ENCODE measurements at places on chromosomes 6 and 20.

DNA sequence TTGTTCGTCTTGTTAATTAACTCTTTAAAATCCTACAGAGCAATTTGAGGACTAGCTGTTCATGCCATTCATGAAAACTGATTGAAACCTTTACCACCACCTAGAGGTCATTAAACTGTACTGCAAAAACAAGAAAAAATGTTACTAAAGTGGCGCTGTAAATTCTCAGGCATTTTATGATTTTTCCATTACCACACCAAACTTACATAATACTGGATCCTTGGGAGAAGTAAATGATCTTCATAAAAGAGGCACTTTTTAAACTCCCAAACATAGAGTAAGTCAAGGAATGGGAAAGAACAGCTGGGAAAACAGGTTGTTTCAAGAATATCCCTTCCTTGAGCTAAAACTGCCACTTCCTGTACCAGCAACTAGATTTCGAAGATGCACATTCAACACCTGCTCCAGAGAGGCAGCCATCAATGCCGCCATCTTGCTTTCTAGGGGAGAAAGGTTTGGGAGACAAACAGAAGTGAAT, 54.3 kb downstream of the MYLIP start:
- no peak for DNase-seq

DNA sequence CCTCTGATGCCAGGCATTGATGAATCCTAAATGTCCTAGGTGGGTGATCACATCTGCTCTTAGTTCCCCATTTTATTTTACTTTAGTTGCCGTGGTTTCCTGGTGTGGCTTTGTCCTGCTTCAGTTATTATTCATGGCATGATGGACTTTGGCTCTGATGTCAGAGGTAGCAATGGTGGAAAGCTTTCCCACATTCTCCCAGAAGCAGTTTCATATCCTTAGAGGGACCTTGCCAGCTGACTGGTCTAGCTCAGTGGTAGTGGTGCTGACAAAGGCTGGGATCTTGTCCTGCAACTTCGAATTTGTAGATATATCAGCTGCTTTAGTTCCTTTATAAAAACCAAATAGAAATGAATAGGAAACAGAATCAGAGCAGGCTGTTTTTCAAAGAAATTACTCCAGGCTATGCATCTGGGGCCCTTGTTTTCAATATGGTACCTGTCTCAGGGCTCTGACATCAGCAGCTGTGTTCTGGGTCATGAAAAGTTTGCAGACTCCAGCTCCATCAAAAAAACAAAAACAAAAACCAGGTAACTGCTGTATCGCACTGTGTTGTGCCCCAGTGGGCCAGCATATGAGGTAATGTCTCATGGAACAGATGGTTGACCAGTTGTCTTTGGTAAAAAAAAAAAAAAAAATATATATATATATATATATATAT, 133.7 kb downstream of the PLCB4 start:
- no peak for DNase-seq

DNA sequence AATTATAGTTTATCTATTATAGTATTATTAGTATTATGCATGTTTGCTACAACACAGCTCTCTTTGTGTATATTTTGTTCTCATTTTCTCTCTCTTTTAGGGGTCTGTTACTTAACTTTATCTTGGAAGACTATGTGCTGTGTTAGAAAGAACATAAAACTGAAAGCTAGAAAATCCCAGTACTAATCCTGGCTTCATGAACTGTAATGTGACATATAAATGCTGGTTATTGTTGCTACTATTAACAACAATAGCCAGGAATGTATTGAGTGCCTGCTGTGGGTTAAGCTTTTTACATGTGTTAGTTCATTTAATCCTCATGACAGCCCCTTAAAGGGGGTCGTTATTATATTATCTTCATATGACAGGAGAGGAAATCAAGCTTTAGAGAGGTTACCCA, 170.0 kb upstream of the DTNBP1 start:
- no peak for DNase-seq

DNA sequence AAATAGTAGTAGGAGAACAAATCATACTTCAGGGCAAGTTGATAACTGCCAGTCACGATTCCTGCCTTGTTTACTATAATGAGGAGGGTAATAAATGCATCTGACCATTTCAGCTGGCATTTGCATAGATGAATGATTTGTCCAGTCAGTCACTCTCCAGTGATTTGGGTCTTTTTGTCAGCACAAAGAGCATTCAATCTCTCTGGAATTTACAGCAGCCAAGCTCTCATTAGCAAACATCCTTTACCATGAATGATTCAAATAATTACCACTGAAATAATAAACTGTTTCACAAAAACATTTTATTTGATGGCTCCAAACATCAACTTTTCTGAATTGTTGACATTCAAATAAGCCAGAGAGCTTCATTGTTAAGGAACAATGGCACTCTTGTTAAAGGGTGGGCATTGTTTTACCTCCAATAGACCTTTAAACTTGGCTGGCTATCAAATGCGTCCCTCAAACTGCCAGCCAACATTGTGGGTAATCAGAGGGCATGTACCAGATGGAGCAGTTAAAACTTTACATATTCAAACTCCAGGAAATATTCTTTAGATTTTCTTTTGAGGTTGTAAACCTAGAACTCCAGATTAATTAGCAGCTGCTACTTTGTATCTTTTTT, 30.0 kb upstream of the FBXL4 start:
- DNase-seq, result peak; percentile 74

- peak; percentile 71 for DNase-seq
Measured at GRCh38 chr6:25601800-25602673, 50.0 kb upstream of the SCGN start.

DNA sequence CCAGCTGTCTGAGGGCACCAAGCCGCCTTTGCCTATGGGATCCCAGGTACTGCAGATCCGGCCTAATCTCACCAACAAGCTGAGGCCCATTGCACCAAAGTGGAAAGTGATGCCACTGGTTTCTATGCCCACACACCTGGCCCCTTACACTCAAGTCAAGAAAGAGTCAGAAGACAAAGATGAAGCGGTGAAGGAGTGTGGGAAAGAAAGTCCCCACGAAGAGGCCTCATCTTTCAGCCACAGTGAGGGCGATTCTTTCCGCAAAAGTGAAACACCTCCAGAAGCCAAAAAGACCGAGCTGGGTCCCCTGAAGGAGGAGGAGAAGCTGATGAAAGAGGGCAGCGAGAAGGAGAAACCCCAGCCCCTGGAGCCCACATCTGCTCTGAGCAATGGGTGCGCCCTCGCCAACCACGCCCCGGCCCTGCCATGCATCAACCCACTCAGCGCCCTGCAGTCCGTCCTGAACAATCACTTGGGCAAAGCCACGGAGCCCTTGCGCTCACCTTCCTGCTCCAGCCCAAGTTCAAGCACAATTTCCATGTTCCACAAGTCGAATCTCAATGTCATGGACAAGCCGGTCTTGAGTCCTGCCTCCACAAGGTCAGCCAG, 283.0 kb downstream of the TSHZ2 start:
- DNase-seq, result no peak

- DNase-seq, result no peak
Measured at GRCh38 chr6:77492530-77492929, 29.2 kb upstream of the HTR1B start.

DNA sequence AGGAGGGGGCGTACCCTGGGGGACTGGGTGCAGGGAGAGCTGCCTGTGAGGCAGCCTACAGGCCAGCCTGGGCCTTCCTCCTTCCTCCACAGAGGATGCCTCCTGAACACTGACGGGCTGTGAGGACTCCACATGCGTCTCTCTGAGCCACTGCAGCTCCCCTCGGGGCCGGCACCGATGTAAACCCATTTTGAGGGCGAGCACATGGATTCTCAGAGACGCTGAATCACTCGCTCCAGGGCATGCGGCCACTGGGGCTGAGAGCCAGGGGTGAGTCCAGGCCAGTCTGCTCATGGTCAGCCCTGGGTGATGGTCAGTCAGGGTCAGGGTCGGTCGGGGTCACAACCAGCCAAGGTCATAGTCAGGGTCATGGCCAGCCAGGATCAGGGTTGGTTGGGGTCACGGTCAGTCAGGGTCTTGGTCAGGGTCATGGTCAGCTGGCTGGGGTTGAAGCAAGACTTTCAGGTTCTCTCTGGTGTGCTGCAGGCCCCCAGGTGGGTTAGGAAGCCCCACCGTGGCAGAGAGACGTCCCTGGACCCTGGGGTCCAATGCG, 14.7 kb upstream of the RBBP8NL start:
- DNase-seq, result no peak
